ENCODE measurements at places on chromosomes 16 and 17.

GRCh38 chr17:61393904-61394629 is 5.6 kb upstream of the TBX2 start:
- no peak for DNase-seq

GRCh38 chr16:693766-694165 is 3.6 kb upstream of the WDR24 start:
- no peak for DNase-seq

- DNase-seq = no peak
Observed at GRCh38 chr16:12341423-12341822, 364.9 kb downstream of the SNX29 start.

- DNase-seq = no peak
Observed at GRCh38 chr16:72598696-72599095, 426.7 kb upstream of the PMFBP1 start.

DNA sequence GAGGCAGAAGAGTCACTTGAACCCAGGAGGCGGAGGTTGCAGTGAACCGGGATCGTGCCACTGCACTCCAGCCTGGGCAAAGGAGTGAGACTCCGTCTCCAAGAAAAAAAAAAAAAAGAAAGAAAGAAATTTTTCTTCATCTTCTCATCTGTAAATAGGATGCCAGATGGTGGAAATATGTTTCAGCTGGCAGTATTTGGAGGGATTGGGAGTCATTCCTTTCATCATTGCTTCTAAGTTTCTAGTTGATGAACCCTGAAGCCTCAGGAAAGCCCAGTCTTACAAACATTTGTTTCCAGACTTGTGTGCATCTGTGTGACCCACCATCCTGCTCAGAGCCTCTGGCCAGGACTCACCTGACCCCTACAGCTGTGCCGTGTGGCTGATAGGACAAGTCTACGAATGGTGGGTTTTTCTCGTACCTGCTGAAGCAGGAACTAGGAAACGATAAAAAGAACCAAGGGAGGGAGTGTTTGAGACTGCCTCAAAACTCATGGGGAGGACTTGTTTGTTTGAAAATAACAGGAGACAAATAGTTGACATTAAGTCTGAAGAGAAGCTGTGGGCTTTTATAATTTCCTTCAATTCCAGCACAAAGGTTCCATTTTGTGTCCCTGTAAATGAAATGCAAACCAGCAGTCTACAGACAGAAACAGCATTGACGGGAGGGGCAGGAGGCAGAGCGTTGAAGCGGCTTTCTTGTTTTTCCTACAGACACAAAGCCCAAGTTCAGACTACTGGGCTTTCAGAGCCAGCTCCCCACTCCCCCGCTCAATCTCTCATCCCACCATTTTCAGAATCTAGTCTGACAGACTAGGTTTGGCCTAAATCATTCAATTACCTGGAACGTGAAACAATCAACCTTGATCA is 24.9 kb downstream of the CDRT4 start:
- no peak for DNase-seq

- DNase-seq = no peak
Observed at GRCh38 chr16:67701420-67701819, 17.7 kb downstream of the GFOD2 start.

GRCh38 chr17:45828171-45828570 is 16.5 kb upstream of the SPPL2C start:
- DNase-seq = no peak

DNA sequence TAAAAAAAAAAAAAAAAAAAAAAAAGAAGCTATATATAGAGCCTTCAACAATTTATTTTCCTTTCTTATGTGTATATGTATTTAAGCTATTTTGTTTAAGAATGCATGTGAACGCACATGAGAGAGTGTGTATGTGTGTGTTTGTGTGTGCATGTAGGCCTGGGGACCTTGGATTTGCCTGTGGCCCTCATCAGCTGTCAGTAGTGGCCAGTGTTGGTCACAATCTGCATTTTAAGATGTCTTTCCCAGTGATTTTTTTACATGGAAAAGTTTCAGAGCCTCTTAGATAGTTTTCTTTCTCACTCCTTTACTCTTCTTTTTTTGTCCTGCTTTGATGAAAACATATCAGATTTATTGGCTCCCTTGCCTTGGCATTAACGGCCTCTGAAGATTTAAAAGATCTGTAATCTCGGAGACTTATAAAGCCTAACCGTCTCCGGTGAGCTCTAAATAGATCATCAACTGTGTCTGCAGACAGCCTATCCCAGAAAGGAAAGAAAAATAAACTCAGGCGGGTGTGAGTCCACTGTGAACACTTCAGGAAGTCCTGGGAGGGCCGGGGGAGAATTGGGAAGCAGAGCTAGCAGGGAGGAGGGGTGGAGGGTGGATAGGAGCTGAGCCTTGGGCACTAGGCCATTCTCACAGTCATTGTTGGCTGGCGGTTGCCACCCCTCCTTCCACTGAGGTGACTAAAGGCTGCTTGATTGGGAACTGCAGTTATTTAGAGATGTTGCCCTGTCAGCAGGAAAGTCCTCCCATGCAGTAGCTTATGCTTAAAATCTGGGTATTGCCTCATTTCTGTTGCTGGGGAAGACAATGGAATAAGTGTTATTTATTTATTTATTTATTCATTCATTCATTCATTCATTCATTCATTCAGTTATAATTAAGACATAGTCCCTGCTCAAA is 86.8 kb downstream of the WWP2 start:
- DNase-seq = no peak

GRCh38 chr17:2051061-2051932 is 3.6 kb upstream of the HIC1 start:
- DNase-seq = no peak

GRCh38 chr16:4664538-4665418 is 28.6 kb upstream of the NUDT16L1 start:
- DNase-seq = no peak

- DNase-seq = peak; percentile 23
Observed at GRCh38 chr17:77145612-77146245, 5.0 kb downstream of the SEC14L1 start.

DNA sequence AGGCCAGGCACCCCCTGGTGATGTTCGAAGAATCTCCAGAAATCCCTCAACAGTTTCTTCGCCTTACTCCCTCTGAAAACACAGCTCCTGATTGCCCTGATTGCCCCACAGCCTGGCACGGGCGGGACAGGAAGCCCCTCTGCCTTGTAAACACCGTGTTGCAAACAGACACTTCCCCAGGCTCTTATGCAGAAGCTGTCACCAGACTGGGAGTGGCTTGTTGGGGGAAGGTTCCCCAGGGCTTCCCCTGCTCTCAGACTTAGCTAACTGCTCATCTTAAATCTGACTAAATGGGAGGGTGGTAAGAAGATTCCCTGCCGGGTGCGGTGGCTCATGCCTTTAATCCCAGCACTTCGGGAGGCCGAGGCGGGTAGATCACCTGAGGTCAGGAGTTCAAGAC is 11.2 kb downstream of the PIK3R5 start:
- no peak for DNase-seq

DNA sequence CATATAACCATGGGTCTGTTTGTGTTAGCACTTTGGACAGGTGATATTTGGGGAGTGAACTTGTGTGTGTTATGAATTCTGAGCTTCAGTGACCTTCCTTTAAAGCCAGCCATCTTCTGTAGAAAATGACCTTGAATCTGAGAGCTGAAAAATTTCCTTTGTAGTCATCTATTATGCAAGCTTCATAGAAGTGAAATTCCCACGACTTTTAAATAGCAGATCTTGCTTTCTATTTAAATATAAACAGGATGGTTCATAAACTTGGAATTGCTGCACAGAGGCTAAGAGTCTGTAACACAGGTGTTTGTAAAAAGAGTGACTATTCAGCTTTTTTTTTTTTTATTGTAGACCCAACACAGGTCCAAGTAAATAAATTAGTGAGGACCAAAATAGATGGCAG is 85.5 kb downstream of the MARCHF10 start:
- no peak for DNase-seq

GRCh38 chr17:64024781-64025731 is 4.6 kb upstream of the ICAM2 start:
- no peak for DNase-seq

DNA sequence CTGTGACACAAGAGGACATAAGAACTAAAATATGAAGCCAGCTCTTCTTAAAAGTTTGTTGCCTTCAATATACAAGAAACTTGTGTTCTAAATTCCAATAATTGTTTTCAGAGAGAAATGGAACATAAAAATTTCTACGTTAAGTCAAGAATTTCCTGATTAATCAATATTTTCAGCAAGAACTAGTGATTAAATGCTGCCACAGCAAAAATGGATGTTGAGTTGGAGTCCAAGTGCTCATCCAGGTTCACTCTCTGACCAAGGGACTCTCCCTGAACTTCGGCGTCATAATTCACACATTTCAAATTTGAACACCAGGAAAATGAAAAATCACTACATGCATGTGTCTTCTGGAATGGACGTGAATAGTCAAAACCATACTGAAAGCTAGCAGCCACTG is 1263.6 kb upstream of the GOT2 start:
- no peak for DNase-seq

GRCh38 chr17:58960068-58960467 is 146.6 kb downstream of the TRIM37 start:
- DNase-seq = peak; percentile 43

DNA sequence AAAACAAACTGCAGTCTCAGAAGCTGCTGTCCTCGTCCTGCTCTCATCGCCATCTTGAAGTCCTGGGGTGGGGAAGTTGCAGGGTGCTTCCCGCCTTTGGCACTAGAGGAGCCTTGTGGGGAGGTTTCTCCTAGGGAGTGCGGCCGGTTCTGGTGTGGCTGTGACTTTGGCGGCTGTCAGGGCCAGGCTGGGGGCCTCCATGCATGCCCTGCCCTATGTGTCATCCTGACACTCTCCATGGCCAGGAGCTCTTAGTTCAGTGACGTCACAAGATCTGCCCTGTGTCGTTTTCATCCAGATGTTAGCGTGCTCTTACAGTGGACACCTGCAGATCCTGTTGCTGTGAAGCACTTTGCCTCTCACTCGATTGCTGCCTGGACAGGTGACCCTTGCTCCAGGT is 49.6 kb downstream of the PLD6 start:
- no peak for DNase-seq

- DNase-seq = no peak
Observed at GRCh38 chr16:72787514-72788268, 260.2 kb downstream of the ZFHX3 start.

- DNase-seq = peak; percentile 51
Observed at GRCh38 chr17:31320791-31321190, 631 bp downstream of the EVI2A start.

GRCh38 chr16:57304169-57305061 is 19.9 kb upstream of the PLLP start:
- DNase-seq = no peak

DNA sequence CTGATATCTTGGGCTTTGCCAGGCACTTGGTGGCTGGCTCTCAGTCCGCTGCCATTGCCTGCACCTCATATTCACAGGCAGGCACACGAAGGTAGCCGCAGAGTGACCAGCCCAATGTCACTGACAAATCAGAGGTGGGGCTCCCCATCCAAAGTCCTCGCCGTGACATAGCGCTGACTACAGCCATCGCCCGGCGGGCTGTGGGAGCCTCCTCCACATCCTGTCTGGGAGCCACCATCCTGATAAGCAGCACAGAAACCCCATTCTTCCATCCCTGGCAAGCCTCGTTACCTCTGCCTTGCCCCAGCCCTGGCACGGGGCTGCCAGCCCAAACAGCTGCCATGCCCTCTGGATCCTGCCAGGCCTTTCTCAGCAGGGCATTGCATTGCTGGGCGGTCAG is 437.8 kb downstream of the SLC39A11 start:
- no peak for DNase-seq
